NCI-H774 (cell line): ENCODE measurements at places on chromosomes 5 and 9.
A peak's percentile ranks its signal among the peaks of the same experiment; 100 is the strongest.

DNA sequence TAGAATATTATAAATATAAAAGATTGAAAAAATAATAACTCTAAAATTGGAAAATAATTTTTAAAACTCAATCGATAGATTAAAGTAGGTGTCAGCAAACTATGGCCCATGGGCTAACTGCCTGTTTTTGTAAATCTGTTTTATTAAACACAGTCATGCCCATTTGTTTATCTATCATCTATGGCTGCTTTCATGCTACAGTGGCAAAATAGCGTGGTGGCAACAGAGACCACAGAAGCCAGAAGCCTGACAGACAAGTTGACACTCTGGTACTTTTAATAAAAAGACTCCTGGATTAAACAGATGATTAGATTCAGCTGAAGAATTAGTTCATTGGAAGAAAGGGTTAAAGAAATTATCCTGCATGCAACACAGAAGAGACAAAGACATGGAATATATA is 400.7 kb upstream of the RORB start:
- DNase-seq = no peak

DNA sequence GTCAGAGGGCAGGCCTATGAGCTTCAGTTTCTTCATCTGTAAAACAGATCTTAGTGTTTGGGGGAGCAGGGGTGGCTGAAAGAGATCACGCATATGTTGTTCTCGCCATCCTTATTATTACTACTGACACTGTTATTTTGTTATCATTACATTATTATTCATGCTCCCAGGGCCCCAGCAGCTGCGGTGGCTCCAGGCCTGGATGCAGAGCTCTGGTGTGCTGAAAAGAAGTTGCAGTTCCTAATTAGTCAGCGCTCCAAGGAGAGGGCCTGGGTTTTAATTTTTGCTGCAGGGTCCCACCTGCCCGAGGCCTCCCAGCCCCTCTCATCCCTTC is 19.5 kb downstream of the CXXC5 start:
- no peak for DNase-seq

GRCh38 chr5:89064054-89064453 is 181.1 kb upstream of the MEF2C start:
- DNase-seq = no peak

DNA sequence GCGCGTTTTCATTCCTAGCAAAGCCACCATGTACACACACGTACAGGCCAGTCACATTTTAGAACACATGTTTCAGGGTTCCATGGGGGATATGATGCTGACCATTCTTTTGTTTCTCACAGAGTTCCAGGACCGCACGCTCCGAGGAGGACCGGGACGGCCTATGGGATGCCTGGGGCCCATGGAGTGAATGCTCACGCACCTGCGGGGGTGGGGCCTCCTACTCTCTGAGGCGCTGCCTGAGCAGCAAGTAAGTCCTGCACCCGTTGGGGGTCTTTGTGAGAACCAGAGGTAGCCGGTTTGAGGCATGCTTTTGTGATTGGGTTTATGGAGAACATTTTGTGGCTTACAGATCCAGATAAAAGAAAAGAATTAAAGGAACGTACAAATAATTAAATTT is 30.8 kb downstream of the ADAMTSL1 start:
- DNase-seq = no peak

- no peak for DNase-seq
Measured at GRCh38 chr5:3954199-3954598, 358.6 kb downstream of the IRX1 start.

DNA sequence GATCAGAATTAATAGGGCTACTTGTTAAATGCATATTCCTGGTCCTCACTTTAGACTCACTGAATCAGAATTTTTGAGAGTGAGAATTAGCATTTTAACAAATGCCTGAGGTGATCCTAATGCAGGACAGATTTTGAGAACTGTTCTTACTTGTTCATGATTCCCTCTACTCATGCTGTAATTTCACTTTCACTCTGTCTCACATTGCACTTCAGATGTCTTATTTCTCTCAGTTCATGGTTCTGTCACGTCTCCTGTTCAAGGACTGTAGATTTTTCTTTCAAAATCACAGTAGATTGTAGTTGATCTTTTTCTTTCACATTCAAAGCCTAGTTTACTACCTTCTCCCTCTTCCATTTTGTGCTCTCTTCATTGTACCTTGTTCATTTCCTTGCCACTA is 54.3 kb downstream of the ADGRV1 start:
- no peak for DNase-seq

GRCh38 chr5:123718238-123718637 is 206.3 kb downstream of the CSNK1G3 start:
- DNase-seq = no peak

DNA sequence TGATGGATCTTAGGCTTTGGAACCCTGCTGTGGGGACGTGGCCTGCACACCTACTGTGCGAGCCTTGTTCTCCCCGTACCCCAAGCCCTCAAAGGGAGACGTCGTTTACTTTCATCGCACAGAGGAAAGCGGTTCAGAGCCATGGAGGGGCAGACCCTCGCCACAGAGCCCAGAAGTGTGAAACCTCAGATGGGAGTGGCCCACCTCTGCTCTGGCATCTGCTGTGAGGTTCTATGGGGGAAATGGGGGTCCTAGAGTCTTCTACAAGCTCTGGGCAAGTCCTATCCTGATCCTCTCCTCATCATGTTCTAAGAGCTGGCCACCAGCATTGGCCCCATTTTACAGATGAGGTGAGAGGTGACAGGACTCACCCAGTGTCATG is 3.7 kb upstream of the RNF44 start:
- DNase-seq = no peak

GRCh38 chr5:169641253-169641652 is 4.2 kb downstream of the DOCK2 start:
- no peak for DNase-seq

DNA sequence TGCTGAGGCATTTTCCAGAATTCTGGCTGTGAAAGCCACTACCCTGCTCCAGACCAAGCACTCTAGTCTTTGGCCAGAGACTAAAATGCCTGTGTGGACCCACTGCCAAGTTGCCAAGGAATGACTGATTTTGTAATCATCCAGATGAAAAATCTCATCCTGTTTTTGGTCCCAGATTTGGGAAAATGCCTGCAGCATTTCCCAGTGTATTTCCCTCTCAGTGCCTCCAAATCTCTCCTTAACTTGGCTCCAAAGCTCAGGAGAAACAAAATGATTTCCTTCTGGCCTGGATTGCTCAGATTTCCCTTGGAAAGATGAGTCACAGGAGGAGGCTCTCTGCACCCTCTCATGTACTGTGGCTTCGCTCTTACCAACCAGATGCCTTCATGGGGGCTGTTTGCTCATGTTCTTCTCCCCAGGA is 335.2 kb upstream of the TARS1 start:
- DNase-seq = no peak

- no peak for DNase-seq
Measured at GRCh38 chr9:19181561-19181960, 48.9 kb upstream of the DENND4C start.

DNA sequence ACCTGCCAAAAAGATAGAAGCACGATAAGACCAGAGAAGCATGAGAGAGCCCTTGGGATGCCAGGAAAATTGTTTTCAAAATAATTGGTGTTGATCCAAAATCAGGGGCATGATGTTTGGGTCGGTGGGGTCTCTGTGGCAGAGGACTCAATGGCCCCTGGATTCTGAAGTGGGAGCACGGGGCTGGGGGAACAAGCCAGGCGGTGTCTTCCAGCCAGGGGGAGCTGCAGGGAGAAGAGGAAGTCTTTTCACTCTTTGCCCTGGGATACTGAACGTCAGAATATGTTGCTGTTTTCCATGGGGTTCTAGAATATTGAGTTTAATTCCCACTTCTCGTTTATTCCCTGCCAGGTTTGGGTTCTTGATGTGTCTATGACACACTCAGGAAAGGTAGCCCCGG is 20.4 kb downstream of the TSPAN17 start:
- no peak for DNase-seq

- DNase-seq = no peak
Measured at GRCh38 chr9:91647371-91647770, 223.7 kb upstream of the NFIL3 start.

- peak; percentile 26 for DNase-seq
Measured at GRCh38 chr9:33170464-33171415, 3.6 kb upstream of the B4GALT1 start.

DNA sequence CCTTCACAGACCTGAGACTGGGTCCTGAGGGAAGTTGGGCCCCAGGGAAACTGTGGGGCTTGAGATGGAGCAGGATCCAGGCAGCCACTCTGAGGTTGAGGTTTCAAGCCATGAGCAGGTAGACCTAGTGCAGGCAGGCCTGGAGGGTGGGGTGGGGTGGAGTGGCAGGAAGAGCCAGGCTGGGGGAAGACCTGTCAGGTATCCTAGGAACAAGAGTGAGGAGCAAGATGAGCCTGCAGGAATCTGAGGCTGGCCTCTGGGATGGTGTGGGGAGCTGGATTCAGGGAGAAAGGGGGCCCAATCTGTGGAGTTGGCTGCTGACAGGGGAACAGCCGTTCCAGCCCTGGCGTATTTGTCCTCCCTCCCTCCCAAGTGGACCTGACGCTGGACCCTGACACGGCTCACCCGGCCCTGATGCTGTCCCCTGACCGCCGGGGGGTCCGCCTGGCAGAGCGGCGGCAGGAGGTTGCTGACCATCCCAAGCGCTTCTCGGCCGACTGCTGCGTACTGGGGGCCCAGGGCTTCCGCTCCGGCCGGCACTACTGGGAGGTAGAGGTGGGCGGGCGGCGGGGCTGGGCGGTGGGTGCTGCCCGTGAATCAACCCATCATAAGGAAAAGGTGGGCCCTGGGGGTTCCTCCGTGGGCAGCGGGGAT is 9.8 kb downstream of the RACK1 start:
- no peak for DNase-seq

DNA sequence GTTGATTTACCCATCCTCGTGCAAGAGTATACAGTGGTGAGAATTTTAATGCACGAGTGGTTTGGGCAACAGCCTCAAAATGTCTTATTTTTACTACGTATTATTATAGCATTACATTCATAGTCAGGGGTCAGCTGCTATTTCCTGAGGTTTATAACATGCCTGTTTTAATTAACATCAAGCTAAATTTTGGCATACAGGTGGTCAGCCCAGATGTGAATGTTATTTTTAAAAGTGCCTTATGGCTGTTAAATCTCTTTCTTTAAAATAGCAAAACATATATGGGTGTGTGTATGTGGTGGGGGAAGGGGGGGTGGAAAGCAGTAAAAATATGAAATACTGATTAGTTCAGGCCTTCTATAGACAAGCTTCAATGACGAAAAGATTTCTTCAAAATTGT is 424.5 kb upstream of the CLINT1 start:
- DNase-seq = no peak

- DNase-seq = no peak
Measured at GRCh38 chr9:120555839-120556238, 24.1 kb downstream of the CDK5RAP2 start.

DNA sequence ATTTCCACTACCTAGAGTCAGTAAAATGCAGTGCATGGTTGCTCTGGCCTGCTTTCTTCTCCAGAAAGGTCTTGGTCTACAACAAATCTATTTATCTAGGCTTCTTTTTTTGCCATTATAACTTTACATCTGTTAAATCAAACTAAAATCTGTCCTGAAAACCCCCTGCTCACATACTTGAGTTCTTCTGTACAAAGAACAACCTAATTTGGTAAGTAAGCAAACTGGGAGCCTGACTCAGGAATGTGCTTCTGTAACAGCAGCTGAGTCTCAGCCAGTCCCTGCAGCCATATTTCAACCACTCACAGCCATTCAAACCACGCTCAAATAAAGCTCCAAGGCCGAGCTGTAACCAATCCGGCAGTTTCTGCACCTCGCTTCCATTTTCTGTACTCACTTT is 95.8 kb downstream of the PLPP1 start:
- DNase-seq = no peak

DNA sequence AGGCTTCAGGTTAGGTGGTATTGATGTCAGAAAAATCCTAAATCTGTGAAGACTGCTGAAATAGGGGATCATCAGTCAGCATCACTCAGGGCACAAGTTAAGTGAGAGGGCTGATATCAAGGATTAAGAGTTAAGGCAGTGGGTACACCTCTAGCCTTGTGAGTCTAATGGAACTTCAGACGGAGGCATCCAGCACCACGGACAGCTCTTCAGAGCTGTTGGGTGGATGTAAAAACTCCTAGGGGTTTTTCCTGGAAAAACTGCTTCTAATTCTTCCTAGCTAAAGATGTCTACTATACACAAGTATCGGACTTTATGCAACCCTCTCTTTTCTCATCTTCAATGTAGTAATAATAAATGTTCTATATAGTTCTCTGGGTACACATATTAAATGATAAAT is 165.9 kb downstream of the SH3GL2 start:
- DNase-seq = no peak

DNA sequence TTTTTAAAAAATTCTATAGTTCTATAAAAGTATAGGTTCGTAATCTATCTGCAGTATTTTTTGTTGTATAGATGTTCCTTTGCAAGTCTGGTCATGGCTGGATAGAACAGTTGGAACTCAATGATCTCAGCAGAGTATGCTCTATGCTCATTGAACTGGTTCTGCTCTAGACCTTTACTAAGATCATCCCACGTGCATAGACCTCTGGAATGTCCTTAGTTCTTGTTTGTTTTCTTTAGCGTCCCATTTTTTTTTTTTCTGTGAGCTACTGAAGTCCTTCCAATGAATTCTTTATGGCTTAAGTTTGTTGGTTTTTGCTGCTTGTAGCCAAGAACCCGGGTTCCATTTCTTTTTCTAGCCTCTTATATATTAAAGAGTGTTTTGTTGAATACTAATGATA is 3.5 kb downstream of the TMEM38B start:
- no peak for DNase-seq

DNA sequence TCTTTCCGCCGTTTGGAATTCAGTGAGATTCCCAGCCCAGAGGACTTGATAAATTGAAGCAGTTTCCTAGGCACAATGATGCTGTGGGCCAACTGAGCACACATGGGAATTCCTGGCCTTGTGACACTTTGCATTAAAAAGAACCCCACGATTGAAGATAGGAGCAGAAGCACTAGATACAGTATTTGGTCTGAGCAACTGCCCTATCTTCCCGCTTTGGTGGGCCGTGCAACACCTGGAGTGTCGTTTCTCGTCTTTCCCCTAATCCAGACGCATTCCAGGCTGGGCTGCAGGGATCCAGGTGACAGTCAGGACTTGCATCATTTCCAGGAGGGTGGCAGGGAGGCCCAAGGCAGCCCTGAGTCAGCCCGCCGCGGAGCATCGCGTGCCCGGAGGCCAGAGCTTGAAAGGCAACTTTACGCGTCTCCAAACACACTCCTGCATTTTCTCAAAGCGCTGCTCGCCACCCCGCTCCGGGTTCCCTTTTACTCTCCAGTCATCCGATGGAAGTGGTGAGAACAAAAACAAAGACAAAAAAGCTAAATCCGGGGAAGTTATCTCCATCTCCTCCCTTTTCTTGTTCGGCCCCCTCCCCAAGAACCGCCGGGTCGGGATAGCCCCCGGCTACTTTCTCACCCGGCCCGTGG is 753 bp upstream of the STC2 start:
- no peak for DNase-seq

- DNase-seq = no peak
Measured at GRCh38 chr9:31582071-31582470, 802.4 kb upstream of the ACO1 start.

- DNase-seq = no peak
Measured at GRCh38 chr5:52844885-52845284, 57.2 kb downstream of the ITGA1 start.

DNA sequence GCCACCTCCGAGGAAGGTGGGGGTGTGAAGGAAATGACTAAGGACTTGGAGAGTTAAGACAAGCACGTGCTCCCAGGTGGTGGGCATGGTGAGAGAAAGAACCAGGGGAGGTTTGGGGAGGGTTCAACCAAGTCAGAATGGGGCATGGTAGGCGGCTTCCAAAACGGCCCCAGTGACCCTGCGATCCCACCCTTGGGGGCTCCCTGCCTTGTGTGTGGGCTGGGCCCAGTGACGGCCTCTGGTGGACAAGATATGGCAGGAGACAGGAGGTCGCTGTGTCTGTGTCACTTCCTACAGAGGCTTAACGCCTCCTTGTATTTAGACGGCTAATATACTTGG is 51.3 kb upstream of the IRX4 start:
- no peak for DNase-seq
